ENCODE measurements at places on chromosomes 12 and 14.

- no peak for DNase-seq
Measured at GRCh38 chr12:83690465-83690864, 1003.8 kb downstream of the TMTC2 start.

GRCh38 chr12:9587987-9588600, 19.6 kb downstream of the KLRB1 start:
- DNase-seq: no peak

GRCh38 chr14:64363265-64363846, 24.8 kb upstream of the MTHFD1 start:
- no peak for DNase-seq

DNA sequence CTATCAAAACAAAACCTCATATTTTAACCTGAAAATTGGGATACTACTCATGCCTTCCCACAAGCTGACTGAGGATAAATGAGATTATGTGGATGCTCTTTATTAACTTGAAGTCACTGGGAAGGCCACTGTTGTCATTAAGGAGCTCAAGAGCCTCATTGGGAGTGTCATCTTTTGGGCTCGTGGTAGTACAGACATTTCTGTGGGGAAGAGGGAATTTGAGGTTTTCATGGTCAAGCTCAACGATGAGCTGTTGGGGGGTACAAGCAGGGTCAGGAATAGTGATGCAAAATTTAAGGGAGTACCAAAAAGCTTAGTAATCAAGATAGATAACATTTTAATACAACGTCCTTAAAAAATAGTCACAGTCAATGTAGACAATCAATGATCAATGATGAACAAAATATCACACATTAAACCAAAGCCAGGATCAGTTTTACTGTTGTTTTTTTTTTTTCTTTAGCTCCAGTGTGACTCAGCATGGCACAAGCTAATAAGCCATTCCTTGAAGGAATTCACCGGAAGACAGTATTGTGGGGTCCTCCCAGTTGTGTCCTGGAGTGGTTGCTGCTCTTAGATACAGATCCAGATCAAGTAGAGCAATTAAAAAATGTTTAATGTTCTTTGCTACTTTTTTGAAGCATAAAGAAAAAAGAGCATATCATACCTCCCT, 130.9 kb downstream of the C12orf75 start:
- DNase-seq: no peak

DNA sequence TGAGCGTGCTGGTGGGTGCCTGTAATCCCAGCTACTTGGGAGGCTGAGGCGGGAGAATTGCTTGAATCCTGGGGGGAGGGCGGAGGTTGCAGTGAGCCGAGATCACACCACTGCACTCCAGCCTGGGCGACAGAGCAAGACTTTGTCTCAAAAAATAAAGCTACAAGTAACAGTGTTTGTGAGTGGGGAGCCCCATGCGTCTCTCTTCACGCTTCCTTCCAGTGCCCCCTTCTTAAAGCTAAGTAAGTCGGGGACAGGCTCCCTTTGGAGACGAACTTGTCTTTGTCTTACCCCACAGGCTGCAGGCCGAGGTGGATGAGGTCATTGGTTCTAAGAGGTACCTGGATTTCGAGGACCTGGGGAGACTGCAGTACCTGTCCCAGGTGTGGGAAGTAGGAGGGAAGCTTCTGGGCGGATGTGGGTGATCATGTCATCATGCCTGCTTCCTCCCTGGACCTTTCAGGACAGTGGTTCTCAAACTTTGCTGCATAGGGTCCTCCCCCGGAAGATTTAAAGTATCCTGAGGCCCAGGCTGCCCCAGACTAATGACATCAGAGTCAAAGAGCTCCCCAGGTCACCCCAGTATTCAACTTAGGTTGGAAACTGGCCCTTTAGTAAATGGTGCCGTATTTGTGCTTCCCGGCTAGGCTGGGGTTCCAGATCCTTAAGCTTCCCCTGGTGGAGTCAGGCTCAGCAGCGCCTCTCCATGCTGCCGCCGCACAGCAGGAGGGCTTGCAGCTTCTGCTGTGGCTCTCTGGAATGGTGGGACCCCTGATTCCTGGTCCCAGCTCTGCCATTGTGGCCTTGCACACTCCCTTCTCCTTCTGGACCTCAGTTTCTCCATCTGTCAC, 37.1 kb downstream of the CYP46A1 start:
- no peak for DNase-seq

- no peak for DNase-seq
Measured at GRCh38 chr12:18391151-18391550, 129.8 kb downstream of the PIK3C2G start.

DNA sequence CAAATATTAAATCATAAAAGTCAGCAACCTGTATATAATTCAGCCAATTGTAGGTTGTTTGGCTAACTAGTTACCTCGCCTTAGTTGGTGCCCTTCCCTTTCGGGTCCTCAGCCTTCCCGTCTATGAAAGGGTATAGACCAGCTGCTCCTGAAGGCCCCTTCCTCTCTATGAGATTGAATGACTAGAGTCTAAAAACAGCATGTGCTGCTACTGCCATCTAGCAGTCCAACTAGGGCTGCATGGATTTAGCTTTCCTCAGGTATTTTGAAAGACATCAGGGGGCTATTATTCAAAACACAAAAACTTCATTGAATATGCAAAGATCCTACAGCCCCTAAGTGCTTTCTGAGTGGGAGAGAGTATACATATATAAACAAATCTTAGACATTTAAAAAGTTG, 37.0 kb upstream of the TMEM263 start:
- DNase-seq: peak; percentile 53

DNA sequence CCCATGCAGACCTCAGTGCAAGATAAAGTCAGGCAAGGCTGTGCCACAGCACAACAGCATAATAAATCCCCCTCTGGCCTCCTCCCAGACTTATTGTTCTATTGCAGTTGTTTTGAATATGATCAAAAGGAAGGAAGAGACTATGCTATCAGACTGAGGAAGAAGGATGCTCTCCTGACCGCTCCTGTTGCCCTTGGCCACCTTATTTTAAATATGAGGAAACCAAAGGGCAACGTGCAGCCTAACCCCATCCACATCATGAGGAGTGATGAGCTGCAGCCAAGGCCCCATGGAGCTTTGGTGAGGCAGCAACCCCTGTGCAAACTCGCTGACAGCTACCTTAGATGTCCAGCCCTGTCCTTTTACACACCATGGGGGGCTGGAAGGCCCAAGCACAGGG, 291.7 kb downstream of the ZFP36L1 start:
- no peak for DNase-seq

DNA sequence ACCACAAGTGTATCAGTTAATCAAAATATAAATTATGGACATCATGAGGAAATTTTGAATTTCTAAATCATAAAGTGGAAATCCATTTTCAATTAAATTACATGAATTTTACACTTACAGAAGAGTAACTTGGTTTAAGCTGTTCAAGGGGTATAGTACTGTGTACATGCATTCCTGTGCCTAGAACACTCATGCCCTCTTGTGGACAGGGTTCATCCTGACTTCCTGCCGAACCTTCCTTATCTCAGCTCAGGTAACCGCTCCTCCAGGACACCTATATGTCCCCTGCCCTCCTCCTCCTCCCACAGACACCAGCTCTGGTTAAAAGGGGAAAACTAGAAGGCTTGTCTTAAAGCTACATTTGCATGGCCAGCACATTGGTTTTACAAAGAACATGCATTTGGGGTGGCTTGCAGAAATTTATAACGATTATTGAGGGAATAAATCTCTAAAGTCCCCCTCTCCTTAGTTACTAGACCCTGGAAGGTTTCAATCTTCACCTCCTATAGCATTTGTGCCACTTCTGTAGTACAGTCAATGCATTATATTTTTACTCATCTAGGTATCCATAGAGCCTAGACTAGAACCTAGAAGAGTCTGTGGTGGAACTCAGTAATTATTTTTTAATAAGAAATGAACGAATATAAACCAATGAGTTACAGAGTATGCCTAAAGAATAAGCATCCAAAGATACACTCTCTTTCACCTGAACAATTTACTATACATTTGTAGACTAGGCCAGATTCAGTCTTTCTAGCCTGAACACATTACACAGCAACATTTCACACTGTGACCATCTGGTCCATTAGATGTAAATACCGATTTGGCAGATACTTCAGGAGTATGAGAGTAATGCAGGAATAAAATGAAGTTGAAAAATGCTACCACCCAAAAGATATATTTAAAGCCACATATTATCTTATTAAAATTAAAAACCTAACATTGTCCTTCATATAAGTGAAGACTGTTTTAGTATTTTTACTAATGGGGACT, 345.6 kb downstream of the PAWR start:
- peak; percentile 27 for DNase-seq
